ENCODE measurements at places on chromosomes 5 and 9.

GRCh38 chr5:137566780-137567179, 67.7 kb upstream of the SPOCK1 start:
- peak; percentile 36 for DNase-seq

GRCh38 chr5:36724467-36725332, 118.3 kb downstream of the SLC1A3 start:
- peak; percentile 83 for DNase-seq

DNA sequence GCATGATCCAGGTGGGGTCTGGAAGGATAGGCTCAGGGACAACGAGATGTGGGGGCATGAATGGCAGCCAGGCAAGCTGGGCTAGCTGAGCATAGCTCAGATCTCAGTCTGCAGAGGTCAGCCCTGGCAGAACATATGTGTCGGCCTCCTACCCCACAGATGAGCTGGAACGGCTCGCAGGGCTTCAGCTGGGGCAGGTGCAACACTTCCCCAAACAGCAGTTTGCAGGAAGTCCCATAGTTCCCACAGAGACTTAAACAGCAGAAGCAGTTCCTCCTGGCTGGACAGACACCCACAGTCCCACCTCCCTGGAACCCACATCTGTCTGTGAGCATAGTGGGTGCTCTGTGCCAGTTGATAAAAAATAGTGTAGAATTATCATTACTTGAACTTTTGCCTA, 404.6 kb downstream of the GADD45G start:
- peak; percentile 66 for DNase-seq

DNA sequence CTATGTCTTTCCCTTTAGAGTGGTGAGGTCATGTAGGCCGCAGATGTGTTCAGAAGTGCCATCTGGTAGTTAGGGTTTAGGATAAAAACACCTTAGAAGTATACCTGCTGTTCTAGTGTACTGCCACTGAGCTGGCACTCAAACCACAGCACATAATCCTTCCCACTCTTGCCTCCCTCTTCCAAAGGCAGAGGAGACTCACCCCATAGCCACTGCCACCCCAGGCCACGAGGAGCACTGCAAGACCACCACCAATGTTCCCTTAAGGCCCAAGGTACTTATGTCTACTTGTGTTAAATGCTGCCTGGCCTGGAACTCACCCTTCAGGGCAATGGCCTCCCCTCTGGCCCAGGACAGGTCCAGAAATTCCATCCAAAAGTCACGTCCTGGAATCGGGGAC, 379.5 kb upstream of the EDIL3 start:
- no peak for DNase-seq

DNA sequence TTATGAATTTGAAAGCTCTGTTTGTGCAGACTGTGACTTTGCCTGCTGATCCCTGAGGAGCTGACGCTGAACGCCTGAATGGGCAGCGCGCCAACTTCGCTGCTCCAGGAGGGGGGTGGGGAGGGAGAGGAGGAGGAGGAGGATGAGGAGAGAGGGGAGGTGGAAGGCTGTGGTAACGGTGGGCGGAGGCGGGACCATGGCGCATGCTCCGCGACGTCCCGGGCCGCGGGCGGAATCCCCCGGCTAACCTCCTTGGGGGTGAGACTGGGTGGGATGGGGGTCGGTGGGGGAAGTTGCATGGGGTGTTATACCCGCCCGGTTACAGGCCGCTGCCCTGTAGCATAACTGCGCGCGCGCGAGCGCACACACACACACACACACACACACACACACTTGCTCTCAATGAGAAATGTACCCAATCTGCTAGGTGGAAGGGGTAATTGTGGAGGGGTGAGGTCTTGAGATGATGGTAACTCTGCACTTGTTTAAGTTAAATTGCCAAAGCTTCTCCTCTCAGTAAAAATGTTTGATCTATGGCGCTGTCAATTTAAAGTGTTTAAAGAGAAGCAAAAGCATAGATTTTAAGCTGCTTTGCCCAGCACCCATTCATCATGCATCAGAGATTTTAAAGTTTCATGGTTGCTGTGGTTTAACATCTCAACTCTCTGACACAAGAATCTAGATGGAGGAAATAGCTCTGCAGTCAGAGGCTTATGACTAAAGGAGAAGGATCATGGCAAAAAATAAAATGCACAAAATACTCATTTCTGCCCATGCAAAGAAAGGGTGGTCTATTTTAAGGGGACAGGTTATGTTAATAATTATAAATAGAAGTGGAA, 76.6 kb upstream of the TBCA start:
- DNase-seq: peak; percentile 39

DNA sequence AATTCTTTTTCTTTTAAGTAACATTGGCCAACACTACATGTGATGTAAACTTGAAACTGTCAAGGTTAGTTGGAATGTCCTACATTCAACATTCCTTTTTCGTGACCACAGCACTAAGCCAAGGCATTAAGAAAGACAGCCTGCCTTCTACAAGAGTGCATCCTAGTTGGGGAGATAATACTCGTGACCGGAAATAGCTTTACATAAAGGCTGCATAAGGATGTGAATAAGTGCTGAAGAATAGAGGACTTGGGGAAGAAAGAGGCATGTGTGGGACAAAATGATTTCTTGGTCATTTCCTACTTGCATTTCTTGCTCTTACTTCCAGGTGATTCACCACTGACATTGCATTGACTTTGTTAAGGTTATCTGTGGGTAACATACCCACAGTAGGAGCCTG, 282.0 kb downstream of the DMRT2 start:
- no peak for DNase-seq

GRCh38 chr5:90866333-90866732, 307.7 kb downstream of the ADGRV1 start:
- peak; percentile 20 for DNase-seq

DNA sequence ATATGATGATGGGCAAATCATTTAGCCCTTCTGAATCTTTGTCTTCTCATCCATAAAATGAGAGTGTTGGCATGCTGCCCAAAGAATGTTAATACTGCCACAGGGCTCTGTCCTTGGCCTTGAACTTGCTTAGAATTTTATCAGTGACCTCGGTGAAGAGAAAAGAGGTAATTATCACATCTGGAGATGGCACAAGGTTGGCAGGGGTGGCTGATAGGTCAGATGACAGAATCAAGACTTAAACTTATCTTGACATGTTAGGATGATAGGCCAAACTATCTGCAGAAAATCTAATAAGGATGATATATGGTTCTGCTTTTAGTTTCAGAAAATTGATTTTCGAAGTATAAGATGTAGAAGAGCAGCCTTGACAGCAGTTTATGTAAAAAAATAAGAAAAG, 599.1 kb upstream of the CLINT1 start:
- DNase-seq: no peak

DNA sequence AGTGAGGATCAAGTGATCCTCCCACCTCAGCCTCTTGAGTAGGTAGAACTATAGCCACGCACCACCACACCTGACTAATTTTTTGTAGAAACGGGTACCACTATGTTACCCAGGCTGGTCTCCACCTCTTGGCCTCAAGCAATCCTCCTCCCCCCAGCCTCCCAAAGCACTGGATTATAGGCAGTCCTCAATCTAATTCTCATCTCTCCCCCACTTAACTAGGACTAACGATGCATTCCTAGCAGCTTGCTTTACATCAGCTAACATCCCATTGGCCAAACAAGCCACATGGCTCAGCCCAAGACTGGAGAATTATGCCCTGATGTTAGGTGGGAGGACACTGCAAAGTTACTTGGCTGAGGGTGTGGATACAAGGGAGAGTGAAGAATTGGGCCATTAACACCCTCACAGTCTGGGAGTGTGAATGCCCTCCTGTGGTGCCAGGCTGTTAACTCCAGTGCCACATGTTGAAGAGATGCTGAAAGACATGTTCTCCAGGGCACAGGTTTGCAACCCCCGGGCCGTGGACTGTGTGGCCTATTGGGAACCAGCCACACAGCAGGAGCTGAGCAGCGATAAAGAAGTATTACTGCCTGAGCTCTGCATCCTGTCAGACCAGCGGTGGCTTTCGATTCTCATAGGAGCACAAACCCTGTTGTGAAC, 5.3 kb upstream of the ZNF367 start:
- DNase-seq: no peak

- peak; percentile 32 for DNase-seq
Measured at GRCh38 chr5:109316634-109317033, 93.1 kb downstream of the PJA2 start.

GRCh38 chr5:1545805-1546355, 22.1 kb upstream of the LPCAT1 start:
- DNase-seq: no peak

- no peak for DNase-seq
Measured at GRCh38 chr5:98282521-98282920, 490.9 kb upstream of the RGMB start.

DNA sequence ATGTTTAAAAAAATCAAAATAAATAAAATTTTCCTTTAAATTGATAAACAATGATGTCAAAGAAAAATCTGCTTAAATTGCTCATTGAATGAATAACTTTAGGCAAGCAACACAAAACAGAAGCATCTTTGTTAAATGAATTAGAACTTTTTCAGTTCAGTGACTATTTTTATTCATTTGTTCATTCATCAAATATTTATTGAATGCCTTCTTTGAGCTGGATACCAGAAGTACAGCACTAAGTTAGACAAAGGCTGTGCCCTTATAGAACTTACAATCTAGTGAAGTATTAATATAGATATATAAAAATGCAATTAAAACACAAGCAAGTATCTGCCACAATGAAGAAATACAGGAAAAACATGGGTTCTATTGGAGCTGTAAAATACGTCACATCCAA, 10.8 kb downstream of the FNIP1 start:
- no peak for DNase-seq

DNA sequence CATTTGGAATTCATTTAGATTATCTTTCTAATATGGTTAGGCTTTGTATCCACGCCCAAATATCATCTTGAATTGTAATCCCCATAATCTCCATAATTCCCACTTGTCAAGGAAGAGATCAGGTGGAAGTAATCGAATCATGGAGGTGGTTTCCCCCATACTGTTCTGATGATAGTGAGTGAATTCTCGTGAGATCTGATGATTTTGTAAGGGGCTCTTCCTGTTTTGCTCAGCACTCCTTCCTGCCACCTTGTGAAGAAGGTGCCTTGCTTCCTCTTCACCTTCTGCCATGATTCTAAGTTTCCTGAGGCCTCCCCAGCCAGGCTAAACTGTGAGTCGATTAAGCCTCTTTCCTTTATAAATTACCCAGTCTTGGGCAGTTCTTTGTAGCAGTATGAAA, 527.5 kb upstream of the ARRDC3 start:
- DNase-seq: no peak

GRCh38 chr5:160213537-160213936, 15.8 kb upstream of the FABP6 start:
- no peak for DNase-seq

DNA sequence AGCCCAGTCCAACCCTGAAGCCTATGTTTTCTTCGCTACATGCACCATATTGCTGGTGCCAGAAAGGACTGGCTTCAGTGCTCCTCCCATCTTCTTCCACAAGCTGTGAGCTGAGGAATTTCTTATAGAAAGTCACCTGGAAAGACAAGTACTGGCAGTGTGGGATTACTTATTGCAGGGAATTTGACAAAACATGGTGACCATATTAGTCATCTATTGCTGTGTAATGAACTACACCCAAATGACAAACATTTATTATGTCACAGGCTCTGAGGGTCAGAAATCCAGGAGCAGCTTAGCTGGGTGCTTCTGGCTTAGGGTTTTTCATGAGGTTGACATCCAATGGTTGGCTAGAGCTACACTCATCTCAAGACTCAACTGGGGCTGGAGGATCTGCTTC, 75.5 kb downstream of the ENTREP1 start:
- no peak for DNase-seq

- no peak for DNase-seq
Measured at GRCh38 chr9:128106181-128106939, 21.2 kb downstream of the PTGES2 start.

DNA sequence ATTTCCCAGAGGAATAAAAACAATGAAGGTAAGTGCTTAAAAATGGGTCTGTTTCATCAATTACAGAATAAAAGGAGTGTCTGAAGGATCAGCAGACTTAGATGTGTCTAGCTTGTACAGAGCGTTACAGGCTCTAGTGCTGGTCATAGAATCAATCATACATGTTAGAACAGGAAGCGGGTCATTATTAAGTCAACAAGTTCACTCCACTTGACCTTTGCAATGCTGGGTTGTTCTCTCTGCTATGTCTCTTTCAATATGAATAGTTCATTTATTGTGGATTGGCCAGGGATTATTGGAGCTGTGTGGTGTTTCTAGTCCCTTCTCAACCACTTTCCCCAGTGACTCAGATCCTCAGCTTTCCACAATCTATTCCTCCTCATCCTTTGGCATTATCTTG, 20.7 kb upstream of the EGFLAM start:
- DNase-seq: no peak

GRCh38 chr9:135588371-135588770, 26.8 kb downstream of the PAEP start:
- no peak for DNase-seq

- DNase-seq: no peak
Measured at GRCh38 chr5:173760461-173761177, 127.5 kb upstream of the CPEB4 start.

DNA sequence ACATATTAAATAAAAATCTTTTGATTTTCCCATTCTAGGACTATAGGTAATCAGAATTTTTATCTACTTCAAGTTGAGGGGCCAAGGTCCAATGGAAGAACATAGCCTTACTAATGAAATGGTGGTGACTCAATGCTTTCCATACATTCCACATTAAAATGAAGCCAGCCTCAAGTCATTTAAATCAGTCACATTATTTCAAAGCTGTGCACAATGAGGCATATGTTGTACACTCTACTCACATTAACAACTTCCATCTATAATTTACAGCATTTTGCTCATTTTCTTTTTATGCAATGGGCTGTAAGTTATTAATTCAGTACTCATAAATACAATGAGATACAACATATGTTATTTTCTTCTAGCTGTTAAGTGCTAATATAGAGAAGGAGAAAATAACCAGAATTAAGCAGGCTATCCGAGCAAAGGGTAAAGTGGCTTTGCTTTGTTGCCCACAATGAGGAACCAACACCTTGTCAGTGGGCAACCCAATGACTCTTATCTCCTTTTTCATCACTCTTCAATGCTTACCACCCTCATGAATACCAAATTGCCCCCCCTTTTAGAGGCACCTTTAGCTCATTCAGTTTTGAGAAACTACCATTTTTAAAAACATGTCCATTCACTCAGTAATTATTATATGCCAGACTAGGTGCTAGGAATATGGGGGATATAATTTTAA, 52.4 kb downstream of the TTLL11 start:
- DNase-seq: no peak

GRCh38 chr9:127838375-127839078, 15.9 kb downstream of the ENG start:
- peak; percentile 92 for DNase-seq

DNA sequence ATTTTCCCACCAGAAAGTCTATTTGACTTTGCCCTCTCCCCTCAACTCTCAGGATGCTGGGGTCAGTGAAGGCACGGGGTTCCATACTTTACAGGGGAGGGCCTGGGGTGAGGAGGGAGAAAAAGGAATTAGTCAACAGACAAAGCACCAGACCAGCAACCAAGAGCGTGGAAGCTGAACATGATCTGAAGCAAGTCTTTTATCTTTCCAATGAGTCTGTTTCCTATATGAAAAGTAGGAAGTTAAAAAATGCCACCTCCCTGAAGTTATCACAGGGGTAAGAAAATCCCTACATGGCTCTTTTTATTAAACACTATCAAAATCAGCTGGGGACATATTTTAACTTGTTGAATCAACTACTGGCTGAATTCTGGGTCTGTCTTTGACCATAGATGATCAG, 337.0 kb downstream of the TRPM3 start:
- DNase-seq: no peak

Measured in suppressor macrophage treated with lipopolysaccharide for 1 hour (primary cell).